GM12892 (cell line): ENCODE measurements at places on chromosomes 12 and 14.

DNA sequence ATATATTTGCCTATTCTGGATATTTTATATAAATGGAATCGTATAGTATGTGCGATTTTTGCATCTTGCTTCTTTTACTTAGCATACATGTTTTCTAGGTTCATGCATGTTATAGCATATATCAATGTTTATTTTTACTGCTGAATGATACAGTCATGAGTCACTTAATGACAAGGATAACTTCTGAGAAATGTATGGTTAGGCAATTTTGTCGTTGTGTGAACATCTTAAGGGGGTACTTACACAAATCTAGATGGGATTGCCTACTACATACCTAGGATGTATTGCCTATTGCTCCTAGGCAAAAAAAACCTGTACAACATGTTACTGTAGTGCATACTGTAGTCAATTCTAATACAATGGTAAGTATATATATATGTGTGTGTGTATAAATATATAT, 8.8 kb downstream of the USP15 start:
- no peak for DNase-seq

- no peak for DNase-seq
These were observed 197.3 kb upstream of the DDHD1 start for GRCh38 chr14:53350429-53350828.

- DNase-seq: no peak
These were observed 83.6 kb upstream of the LHX5 start for GRCh38 chr12:113555226-113555625.

DNA sequence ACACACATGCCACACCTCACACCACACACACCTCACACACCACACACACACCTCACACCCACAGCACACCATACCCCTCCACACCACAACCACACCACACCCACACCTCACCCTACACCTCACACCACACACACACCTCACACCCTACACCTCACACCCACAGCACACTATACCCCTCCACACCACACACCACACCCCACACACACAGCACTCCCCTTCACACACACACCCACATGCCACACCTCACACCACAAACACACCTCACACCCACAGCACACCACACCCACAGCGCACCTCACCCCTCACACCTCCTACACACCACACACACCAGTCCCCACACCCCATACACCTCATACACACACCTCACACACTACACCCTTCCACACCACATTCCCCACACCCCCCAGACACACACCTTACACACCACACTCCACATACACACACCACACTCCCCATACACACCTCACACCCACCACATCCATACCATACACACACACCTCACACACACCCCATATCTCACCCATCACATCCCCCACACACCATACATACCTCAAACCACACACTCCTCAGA, 80.0 kb downstream of the ACTN1 start:
- no peak for DNase-seq

DNA sequence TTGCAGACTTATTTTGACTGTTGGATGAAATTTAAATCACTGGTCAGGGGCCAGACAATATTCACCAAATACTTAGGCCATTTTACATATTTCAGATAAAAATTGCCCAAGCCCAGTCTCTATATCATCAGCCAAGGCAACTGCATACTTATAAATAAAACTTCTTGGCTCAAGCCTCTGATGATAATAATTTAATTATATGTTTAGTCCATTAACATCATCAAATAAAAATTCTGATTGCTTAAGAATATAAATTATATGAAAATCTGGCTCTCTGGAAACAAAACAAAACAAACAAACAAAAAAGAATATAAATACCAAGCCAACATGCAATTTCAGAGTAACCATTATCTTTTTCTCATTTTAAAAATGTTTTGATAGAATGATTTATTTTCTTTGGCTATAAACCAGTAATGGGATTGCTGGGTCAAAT, 165.2 kb downstream of the BTG1 start:
- DNase-seq: no peak

GRCh38 chr12:44582521-44582920, 293.6 kb downstream of the NELL2 start:
- DNase-seq: no peak

- no peak for DNase-seq
These were observed 17.4 kb downstream of the ISCA2 start for GRCh38 chr14:74510959-74511409.

DNA sequence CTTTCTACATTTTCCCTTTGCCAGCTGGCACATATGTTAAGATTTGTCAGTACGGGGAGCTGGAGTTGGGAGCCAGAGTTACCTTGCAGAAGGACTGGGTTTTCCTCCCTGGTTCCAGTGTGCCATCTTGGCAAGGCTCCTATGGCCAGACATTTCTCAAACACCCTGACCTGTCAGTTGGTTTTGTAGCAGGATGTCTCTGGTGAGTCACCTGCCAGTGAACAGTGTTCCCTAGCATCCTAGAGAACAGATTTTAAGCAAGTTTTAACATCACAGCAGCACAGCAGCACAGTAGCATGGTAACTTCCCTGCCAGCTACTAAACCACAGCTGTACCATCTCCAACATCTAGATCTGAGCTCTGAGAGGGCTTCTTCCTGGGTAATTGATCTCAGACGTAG, 26.2 kb upstream of the KTN1 start:
- no peak for DNase-seq
